ENCODE measurements at places on chromosomes 12 and 14.
A peak's percentile ranks its signal among the peaks of the same experiment; 100 is the strongest.

DNA sequence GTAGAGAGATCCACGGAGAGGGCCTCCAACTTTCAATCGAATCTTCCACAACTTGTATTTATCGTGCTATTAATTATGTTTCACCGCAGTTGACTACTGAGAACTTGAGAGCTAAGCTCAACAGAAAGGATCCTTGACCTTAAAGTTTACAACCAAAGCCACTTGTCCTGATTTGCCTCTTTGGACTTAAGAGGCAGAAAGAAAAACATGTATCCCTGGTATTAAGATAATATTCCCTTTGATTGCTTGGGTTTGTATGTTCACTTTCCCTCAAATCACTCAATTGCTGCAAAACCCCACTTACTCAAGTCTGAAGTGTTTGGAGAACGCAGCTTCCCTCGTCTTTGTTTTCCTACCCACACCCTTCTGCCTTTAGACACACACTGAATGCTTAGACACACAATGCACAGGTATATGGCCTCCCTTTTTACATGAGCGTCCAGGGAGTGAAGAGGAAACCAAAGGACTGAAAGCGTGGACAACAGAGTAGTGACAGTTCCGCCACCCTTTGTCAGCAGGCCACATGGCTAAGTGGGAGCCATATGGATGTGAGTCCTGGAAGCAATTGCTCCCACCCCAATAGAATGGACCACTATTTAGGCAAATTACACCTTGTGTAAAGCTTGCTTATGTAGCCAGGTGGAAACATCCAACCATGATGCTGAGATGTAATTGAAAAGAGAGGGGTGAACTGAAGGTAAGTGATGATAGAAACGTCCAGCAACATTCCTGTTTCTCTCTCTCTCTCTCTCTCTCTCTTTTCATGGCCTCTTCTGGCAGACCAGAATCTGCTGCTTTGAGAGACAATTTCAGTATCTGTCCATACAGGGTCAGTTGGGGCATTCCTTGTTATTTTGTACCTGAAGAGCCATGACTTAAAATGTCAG lies 1.4 kb upstream of the PKP2 start:
- no peak for DNase-seq

- no peak for DNase-seq
Measured at GRCh38 chr12:97181571-97182265, 274.7 kb downstream of the NEDD1 start.

DNA sequence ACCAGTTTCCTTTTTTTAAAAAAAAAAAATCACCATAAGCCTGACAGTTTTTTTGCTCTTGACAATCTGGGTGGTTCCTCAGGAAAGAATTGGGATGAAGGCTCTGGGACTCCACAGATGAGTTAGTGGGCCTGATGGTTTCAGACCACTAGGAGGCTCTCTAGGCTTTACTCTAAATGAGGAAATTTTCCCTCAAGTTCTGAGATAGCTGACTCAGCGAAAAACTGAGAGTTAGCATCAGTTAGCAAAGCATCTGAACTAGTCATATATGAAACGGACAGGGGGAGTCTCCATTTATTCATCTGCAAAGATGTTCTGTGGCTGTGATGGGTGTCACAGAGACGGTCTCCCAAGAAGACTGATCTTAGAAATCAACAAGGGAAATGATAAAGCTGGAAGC lies 314.3 kb upstream of the OR4E1 start:
- no peak for DNase-seq

DNA sequence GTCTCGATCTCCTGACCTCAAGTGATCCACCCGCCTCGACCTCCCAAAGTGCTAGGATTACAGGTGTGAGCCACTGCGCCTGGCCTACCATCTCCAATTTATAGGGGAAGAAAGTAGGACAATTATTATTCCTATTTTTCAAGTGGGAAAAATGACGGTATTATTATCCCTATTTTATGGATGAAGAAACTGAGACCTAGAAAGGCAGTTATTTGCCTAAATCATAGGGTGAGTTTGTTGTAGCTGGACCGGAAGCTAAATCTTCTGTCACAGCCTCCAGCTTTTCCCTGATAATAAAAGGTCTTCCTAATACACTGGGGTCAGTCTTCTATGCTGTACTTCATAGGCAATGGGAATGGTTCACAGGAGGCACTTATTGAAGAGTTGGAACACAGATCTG lies 13.8 kb downstream of the SLC7A8 start:
- no peak for DNase-seq

DNA sequence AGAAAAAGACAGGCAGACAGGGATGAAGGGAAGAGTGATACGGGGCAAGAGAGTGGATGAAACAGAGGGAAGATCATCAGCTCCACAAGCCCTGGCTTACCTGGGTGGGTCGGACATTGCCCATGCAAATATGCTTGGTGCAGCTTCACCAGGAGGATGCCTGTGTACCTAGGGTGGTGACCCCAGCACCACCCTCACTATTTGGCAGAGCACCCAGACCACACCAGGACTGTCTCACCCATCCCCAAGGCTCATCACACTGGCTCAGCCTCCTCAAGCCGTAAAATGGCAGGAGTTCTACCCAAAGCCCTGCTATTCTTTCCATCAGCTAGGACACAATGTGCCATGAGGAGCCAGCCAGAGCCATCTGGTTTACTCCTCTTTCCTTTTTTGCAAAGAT lies 3.0 kb downstream of the GALNT8 start:
- no peak for DNase-seq

GRCh38 chr12:6792522-6793201 lies 3.3 kb downstream of the CD4 start:
- peak; percentile 32 for DNase-seq

GRCh38 chr14:20499108-20499507 lies 6.2 kb upstream of the RNASE10 start:
- no peak for DNase-seq

Measured in activated gamma-delta T cell treated with Interleukin-2 at 50 U/mL for 16 hours (primary cell).